ENCODE measurements at places on chromosomes 4 and X.

DNA sequence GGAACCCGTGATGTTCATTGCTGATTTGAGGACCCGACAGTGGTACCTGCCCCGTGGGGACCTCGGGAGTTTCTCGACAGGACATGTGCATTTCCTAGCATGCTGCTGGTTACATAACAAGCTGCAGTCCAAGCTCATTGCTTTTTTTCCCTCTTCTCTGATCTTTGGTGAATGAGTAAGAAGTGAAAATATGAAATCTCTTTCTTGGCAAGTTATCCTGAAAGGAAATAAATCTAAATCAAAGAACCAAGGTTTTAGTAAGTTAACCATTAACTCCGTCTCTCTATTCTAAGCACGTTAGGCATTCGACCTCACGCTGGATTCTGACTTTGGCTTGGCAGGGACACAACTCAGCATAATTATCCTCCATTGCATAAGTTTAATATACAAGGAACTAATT lies 86.6 kb downstream of the STK32B start:
- no peak for DNase-seq

GRCh38 chrX:111322231-111322855 lies 52.1 kb upstream of the CAPN6 start:
- DNase-seq = no peak

DNA sequence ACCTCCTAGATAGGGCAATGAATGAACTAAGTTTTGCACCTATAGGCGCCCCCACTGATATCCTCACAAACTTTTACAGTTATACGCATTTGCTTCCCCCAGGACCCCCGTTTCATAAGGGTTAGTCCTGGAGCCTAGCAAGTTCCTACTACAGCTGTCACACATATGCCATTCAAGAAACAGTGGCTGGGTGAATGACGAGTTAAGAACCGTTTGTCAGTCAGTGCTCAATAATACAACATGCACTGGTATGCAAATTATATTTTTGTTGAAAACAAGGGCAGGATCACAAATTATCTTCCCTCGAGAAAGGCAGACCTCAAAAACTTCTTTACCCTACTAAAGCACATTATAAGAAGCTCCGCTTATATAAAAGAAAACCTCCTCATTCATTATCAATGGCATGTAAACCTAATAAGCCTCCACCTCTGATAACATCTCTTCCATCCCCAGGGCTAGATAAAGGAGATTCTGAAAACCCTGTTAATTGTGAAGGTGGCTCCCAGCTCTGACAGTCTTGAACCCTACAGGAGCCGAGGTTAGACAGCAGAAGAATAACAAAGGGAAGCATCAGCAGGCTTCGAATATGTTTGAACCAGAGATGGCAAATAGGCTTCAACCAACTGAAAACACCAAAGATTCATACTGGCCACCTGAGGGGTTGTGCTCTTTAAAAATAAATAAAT lies 40.3 kb downstream of the AFAP1 start:
- no peak for DNase-seq

DNA sequence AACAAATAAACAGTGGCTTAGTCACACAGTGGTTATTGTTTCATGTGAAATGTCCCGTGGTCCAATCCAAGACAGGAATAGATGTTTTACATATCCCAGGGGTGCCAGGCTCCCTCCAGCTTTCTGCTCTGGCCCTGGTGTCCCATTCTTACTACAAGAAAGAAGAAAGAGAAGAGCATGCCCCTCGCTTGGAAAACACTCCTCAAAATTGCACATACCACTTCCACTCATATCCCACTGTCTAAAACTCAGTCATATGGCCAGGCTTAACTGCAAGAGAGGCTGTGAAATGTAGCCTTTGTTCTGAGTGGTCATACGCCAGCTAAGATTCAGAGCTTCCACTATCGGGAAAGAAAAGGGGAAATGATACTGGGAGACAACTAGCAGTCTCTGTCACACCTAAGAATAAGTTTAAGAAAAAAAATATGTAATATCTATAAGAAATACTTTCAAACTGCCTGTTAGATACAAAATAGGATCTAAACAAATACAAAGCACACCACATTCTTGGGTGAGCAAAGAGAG lies 306.8 kb upstream of the FAM241A start:
- no peak for DNase-seq

DNA sequence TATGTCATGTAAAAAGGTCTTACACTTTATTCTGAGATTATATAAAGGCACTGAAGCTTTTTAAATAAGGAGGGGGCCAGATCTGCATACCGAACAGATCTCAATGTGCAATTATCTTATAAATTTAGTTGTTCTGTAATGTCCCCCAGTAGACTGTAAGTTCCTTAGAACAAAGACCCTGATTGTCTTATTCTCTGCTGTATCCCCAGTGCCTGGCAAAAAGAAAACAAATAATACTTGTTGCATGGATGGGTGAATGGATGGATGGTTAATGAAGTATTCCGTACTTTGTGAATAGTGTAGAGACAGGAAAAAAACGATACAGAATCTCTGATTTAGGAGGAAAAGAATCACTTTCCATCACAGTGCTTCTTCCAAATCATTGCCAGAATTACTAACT lies 141.5 kb downstream of the CHM start:
- DNase-seq = no peak

DNA sequence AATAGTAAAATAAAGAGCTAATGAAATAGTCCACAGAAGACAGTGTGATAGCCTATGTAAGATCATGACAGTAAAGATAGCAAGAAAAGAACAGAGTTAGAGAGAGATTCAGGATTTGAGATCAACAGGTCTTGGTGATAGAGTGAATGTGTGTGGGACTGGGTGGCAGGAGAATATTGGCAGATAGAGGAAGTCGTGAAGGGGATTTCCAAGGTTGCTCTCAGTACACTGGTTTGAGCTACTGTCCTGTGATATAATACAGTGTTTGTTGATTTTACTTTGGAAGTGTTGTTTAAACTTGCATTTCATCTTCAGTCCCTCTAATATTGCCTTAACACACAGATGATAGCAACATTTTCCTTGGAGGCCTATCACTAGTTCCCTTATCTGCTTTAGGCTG lies 44.1 kb downstream of the DTHD1 start:
- no peak for DNase-seq

DNA sequence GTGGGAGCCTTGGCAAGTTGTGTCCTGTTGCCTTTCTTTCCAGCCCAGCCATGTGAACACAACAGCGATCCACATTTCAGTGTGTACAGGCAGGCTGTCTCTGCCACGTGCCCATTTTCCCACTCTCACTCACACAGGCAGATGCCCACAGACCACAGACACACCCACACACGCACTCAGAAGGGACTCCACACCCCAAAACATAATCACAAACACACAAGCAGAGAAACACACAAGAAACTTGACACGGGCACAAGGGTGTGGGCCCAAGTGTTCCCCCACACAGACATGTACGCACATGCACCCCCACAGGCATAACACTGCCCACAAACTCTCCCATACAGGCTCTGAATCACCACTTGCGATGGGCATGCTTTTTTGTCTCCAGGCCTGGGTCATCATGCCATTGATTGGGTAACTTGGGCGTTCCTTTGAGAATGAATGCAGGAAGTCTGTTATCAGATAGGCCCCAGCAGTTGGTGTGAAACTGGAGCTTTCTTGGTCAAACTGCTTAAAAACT lies 84.3 kb downstream of the NBDY start:
- DNase-seq = no peak

- no peak for DNase-seq
Measured at GRCh38 chrX:154444755-154445246, 860 bp downstream of the FAM50A start.

- no peak for DNase-seq
Measured at GRCh38 chr4:158970812-158971211, 132.1 kb upstream of the RAPGEF2 start.

DNA sequence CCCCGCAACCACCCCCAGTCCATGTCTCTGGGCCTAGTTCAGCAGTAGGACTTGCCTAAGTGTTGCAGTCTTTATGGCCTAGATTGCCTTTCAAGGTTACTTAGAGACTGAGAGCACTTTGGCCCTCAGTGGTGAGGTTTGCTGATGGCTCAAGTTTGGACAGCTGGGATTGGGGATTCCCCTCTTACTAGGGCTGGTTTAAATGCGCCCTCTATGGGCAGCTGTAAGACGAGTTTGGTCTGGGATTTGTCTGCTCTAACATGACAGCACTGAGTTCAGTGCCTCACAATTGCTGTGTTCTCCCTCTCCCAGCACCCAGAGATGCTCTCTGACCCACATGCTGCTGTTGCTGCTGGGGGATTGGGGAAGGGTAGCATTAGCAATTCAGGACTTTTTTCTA lies 23.1 kb downstream of the DACH2 start:
- no peak for DNase-seq

Measured in HTR-8/SVneo (cell line).